ENCODE measurements at places on chromosomes 7 and 10. TPM values are rescaled to one million over a fixed set of nuclear protein-coding genes. Genes with fewer than 3 reads are reported as not detected.
A peak's percentile ranks its signal among the peaks of the same experiment; 100 is the strongest.

The ACBD7 gene
- 1.1 TPM for total RNA-seq

The SLC13A1 gene
- not detected for total RNA-seq

The ASB10 gene
- not detected for total RNA-seq

DNA sequence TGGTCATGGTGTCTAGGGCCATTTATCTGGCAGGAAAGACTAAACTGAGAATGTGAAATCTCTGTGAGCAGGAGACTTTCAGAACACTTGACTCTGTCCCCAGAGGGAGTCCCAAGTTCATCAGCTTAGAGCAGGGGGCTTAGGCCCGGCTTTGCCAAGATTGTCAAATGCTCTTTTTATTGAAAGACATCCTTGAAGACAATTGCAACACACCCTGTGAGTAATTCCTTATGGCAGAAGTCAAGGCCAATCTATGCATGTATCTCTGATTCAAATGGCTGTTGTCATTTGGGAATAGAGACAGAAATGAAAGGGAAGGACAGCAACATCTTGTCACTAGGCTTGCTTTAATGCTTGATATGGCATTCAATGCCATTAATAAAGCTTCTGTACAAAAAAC, 33.7 kb downstream of the BAMBI start:
- H3K36me3 ChIP-seq, result no peaks in the 10 kb centered on the region
- no peak for DNase-seq
- no peaks in the 10 kb centered on the region for H3K27me3 ChIP-seq
- no peaks in the 10 kb centered on the region for H3K4me1 ChIP-seq

DNA sequence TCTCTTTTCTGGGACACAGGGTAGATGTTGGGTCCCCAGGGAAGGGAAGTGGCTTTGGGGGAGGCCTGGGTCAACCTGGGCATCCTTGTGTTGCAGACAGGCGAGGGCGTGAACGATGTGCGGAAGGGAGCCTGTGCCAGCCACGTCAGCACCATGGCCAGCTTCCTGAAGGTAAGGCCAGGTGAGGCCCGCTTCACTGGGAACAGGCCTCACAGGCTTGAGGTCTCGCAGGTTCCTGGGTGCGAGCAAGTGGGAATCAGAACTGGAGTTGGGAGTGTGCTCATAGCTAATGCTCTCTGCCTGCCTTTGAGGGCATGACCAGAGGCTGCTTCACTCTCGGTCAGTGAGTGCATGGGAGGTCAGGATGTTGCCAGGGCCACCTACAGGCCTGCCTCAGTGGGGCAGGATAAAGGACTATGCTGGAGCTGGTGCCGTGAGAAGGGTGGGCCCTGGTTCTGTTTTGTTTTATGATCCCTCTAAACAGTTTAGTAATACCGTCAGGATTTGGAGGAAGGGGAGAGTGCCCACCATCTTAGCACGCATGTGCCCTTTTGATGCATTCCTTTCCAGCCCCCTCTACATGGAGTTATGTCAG, 8.4 kb downstream of the DBNL start:
- no peak overlapping the region for H3K4me3 ChIP-seq
- no peaks in the 10 kb centered on the region for H3K27me3 ChIP-seq
- no peak overlapping the region for H3K27ac ChIP-seq
- DNase-seq, result no peak

- no peaks in the 10 kb centered on the region for H3K27me3 ChIP-seq
- no peaks in the 10 kb centered on the region for H3K4me1 ChIP-seq
- DNase-seq, result no peak
- H3K36me3 ChIP-seq, result no peaks in the 10 kb centered on the region
- no peak overlapping the region for H3K27ac ChIP-seq
- no peak overlapping the region for H3K4me3 ChIP-seq
Measured at GRCh38 chr7:4010061-4010605, 672.0 kb upstream of the FOXK1 start.

DNA sequence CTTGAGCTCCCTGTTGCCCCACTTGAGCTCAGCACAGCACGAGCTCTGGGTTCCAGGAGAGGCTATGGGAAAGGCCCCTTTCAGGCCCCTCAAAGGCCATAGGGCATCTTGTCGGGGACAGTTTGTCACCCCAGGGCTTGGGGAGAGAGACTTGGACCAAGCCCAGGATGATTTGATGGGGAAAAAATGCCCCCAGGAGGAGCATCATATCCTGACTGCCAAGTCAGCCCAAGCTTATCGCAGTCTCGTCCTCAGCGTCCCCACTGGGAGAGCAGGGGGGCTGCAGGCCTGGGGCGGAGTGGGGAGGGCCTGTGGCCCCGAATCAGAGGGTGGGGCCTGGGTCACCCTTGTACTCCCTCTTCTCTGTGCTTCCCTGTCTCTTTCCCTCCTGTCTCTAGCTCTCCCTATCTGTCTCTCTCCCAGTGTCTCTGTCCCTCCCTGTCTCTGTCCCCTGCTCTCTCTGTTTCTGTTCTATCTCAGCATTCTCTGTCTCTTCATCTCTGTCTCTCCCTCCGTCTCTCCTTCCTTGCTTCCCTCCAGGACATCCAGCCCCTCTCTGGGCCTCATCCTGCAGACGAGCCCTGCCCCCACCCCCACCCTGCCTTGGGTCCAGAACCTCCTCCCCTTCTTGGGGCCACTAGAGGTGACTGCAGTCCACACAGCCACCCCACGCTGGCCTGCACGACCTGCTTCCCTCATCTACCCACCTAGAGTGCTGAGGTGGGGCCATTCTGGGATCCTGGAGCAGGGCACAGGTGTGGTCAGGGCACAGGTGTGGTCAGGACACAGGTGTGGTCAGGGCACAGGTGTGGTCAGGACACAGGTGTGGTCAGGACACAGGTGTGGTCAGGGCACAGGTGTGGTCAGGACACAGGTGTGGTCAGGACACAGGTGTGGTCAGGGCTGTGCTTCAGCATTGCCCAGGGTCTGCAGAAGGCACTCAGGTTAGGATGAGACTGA, 17.3 kb upstream of the GRIFIN start:
- H3K27me3 ChIP-seq, result peaks cover 7% of the 10 kb centered on the region
- DNase-seq, result peak; percentile 37
- H3K4me1 ChIP-seq, result peaks cover 10% of the 10 kb centered on the region
- H3K36me3 ChIP-seq, result no peaks in the 10 kb centered on the region

DNA sequence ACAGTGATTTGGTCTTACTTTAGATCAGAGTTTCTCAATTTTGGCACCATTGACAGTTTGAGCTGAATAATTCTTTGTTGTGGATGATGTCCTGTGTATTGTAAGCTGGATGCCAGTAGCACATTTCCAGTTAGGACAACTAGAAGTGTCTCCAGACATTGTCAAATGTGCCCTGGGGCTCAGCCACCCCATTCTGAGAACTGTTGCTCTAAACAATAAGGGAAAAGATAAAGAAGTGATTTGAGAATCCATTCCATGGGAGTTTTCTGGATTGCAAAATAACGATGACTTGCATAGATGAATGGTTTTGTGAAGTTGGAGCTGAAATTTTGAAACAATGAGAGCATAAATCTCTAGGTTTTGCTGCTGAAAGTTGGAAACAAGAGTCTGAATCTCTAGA, 44.6 kb downstream of the NUP205 start:
- peak; percentile 36 for DNase-seq
- H3K4me1 ChIP-seq, result peaks cover 2% of the 10 kb centered on the region
- H3K27ac ChIP-seq, result no peak overlapping the region
- no peak overlapping the region for H3K4me3 ChIP-seq
- peaks cover 10% of the 10 kb centered on the region for H3K36me3 ChIP-seq

The SPDYE2B gene
- not detected for total RNA-seq
